ENCODE measurements at places on chromosomes 4 and X.

GRCh38 chrX:53547668-53548067, 113.5 kb upstream of the HSD17B10 start:
- DNase-seq = no peak

- DNase-seq = no peak
Observed at GRCh38 chr4:185870366-185870765, 58.4 kb upstream of the SORBS2 start.

GRCh38 chr4:47367761-47368160, 95.7 kb downstream of the COMMD8 start:
- DNase-seq = no peak

GRCh38 chr4:119229908-119230687, 17.6 kb downstream of the USP53 start:
- DNase-seq = no peak

GRCh38 chr4:151653548-151653918, 107.3 kb downstream of the GATB start:
- no peak for DNase-seq

DNA sequence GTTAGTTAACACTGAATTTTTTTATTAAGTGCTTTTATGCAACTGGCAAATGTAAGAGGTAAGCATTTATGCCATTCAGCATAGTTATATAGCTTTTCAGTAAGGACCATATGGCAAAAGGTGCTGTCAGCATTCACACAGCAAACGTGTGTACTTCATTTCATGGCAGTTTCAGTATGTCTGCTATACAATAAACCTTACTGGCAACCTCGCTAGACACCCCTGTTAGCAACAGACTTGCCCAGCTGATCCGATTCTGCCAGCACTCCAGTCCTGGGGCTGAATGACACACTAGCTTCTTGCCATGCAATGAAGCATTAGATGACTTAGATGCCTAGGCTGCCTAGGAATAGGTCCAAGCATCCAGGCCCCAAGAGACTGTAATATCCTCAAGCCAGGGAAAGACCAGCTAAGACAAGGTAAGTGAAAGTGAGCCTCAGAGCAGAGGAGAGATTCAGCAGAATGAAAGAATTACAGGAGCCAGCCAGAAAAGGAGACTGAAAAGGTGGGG, 47.3 kb upstream of the DOCK11 start:
- DNase-seq = no peak

GRCh38 chr4:40874331-40874730, 124.6 kb downstream of the NSUN7 start:
- no peak for DNase-seq

DNA sequence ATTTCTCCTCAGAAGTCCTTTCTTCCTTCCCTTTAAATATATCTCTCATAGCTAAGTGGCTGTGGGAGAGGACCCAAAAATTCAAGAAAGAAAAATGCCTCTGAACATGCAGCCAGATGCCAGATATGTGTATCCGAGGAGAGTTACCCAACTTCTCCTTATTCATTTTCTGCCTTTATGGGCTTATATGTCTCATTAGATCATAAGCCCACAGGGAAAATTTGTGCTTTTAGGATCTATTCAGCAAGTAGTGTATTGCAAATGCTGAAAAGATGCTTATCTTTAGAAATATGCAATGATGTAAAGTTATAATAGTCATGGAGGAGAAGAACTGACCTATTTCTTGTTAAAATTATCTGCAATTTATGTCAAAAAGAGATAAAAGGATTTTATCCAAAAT, 371.8 kb upstream of the NOCT start:
- DNase-seq = no peak

DNA sequence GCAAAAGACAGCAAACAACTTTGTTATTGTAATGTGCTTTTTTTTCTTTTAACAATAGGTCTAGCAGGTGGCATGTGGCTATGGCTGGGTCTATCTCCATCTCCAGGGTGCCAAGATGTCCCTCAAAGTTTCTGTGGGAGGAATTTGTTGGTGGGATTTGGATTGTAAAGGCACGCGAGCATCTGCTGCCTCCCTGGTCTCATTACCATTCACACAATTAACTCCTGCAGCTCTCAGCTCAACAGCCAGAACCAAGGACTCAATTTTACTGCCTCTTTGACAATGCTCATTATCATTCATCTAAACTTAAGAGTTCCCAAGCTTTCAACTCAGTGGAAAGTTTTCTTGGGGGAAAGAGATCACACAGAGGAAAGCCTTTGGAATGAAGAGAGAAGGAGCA, 10.9 kb upstream of the PCDH18 start:
- DNase-seq = no peak

DNA sequence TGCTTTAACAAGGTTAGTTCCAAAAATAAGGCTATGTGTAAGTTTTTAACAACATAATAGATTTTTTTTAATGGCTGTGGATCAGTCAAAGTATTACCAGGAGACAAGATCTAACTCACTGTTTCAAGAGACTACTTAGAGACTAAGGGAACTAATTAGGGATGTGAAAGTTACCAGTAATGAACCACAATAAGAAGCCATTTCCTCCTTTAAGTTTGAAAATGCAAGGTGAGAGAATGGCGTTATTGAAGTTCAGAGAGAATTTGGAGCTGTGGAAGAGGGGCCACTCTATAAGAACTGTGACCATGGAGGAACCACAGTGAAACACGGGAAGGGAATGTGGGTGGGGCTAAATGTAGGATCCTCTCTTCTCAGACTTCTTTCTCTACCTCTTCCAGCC, 624.2 kb downstream of the GLUD2 start:
- no peak for DNase-seq

DNA sequence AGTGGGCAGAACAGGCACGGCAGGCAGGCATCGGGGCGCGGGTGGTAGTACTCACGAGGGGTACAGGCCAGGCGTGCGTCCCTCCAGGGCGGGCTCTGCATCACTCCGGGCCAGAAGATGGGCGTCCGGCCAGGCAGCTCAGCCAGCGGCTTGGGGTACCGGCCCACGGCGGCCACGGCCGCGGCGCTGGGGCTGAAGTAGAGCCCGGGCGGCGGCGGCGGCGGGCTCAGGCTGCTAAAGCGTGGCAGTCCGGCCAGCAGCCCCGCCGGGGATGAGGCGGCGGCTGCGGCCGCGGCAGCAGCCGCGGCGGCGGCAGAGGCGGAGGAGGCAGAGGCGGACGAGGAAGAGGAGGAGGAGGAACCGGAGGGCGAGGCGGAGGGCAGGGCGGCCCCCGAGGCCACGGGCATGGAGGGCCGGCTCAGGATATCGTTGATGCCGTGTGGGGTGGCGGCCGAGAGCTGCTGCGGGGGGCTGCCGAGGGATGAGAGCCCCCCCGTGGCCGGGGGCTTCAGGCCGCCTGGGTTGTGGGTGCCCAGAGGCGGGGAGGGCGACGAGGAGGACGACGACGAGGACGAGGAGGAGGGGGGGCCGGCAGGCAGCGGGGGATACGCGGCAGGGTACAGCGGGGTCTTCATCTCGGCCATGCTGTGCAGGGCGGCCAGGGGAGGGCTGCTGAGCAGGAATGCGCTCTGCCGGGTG, 1.4 kb downstream of the NKX6-1 start:
- DNase-seq = no peak

DNA sequence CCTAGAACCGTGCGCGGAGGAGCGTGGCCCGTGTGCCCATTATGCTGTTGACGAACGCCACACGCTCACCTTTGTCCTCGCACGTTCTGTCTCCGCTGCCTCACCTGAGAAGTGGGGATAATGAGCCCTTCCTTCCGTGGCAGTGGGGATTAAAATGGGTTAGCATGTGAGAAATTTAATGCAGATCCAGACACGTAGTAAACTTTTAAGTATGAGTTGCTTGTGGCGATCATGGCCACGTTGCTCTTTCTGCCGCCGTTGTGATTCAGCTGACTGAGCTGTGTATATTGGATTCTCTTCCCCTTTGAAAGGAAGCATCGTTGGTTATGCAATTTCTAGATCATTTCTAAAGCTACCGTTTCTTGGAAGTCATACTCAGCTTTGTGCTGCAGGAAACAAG, 16.5 kb downstream of the TBC1D14 start:
- no peak for DNase-seq

DNA sequence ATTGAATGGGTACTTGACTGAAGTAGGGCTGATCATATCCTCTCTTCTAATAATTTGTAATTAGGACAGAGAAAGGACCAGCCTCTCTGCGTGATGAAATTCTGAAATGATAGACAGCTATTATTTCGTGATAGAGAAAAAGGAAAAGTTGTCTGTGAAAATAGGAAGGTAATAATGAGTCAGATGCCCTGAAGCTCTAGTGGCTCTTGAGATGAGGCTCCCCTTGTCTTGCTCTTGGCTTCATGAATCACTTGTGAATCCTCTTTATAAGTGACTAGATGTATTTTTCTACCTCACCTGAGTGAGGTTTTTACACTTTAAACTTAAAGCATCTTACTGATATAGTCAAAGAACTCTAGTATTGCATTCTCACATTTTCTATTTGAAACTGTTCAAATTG, 888.9 kb downstream of the PCDH18 start:
- no peak for DNase-seq

DNA sequence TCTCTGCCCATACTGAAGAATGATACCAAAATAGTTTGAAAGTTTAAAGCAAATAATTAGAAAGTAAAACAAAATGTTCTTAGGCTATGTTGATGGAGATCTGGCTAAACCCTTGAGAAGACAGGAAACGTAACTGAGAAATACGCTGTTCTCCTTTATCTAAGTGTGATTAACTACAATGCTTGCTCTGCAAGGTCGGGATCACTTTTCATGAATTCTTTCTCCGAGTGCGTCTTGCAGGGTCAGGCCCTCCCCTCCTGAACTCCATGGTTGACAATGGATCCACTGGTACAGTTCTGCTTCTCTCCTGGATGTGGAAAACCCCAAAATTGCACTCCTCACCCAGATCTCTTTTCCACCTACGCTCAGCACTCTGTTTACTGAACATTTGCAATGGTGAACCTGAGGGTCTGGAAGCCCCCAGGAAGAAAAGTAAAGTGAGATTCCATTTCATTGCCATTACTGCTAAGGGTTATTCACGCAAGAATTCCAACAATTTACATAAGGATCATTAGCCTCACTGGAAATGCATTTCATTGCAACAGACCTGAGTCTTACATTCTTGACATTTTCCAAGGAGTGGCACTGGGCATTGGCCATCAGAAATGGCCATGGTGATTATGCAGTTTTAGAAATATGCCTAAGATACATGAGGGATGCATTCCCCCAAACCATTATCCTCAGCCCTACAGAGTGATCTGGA, 24.6 kb upstream of the WWC2 start:
- DNase-seq = no peak

DNA sequence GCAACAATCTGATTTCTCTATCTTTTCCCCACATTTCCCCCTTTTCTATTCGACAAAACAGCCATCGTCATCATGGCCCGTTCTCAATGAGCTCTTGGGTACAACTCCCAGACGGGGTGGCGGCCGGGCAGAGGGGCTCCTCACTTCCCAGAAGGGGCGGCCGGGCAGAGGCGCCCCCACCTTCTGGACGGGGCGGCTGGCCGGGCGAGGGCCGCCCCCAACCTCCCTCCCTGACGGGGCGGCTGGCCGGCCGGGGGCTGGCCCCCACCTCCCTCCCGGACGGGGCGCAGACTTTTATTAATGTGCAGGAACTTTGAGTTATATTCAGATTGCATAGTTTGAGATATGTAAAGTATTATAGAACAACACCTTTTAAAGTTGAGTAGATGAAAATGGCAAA, 64.4 kb upstream of the HPGD start:
- DNase-seq = no peak

- DNase-seq = no peak
Observed at GRCh38 chr4:101286663-101287062, 60.7 kb downstream of the PPP3CA start.

DNA sequence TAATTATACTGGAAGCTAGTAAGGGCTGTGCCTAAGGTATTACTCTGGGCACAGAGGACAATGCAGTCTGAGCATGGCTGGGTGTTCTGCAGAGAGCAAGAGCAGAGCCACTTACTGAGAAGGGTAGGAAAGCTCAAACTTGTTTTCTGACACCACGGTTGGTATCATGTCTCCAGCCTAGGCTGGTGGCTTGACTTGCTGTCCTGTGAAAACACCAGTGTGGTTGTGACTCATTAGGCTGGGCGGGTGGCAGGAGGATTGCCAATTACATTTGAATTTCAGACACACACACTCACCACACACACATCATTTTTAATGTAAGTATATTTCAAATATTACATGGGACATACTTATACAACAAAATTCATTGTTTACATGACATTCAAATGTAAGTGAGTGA, 19.7 kb upstream of the MTM1 start:
- no peak for DNase-seq

DNA sequence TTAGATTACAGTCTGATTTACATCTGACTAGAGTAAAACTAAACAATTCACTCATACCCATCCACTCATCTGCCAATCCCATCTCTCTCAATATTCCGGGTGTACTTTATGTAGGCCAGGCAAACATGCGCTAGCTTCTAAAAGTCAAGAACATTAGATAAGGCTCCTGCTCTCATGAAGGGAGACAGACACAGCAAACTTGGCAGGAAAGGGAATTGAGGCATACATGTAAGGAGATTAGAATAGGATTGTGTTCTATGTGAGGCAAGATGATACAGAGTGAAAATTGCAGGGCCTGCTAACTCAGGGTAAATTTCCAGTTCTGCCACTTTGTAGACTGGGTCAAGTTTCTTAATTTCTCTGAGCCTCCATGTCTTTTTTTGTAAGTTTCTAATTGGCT, 135.8 kb downstream of the CDS1 start:
- no peak for DNase-seq

GRCh38 chrX:43862434-43862833, 19.8 kb downstream of the MAOB start:
- no peak for DNase-seq

DNA sequence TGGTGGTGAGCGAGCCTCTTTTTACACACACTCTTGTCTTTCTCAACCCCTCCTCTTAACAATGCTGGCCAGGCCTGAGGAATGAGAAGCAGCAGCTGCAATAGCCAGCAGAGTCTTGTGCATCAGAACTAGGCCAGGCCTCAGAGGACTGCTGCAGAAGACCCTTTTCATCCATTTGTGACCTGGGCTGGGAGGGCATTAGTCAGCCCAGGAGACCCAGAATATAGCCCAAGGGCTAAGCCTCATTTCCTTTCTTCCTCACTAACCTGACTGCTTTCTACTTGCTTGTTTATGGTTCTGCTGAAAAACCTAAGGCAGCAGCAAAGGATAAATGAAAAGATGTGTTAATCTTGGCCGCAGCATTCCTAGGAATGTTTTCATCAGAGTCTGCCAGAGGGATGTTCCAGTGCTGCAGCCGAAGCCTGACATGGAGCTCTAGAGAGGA, 254.7 kb upstream of the AR start:
- no peak for DNase-seq

GRCh38 chr4:159368320-159368719, 265.4 kb downstream of the RAPGEF2 start:
- no peak for DNase-seq

- no peak for DNase-seq
Observed at GRCh38 chr4:4486969-4487368, 54.9 kb downstream of the STX18 start.

- DNase-seq = no peak
Observed at GRCh38 chr4:189021831-189022230, 882.6 kb downstream of the TRIML1 start.

Data from C1 segment of cervical spinal cord (tissue), 14 donors.